Hypothalamus (tissue), 51 donors: ENCODE measurements at places on chromosomes 16 and 17.

DNA sequence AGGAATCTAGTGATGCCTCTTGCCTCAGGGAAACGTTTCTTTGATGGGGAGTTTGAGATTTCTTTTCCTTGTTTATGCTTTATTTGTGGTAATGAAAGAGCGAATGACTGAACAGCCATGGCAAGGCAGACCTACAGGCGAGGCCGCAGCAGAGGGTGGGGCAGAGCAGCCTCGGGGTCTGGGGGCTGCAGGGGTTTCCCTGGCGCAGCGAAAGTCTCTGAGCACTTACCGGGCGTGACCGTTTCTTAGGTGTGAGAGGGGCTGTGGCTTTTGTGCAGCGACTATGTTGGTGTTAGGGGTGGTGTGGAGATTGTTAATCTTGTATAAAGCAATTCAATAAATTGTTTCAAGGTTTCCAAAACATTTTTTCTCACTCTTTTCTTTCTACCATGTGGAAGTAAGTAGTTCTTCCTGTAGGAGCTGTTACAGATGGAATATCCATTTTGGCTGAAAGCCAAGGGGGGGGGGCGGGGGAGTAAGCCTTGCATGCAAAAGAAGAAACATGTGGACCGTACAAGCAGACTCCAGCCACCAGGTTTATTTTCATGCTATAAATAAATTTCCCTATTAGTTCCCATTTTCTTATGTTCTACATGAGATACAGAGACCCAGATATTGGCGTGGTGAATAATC is 34.8 kb downstream of the UBN1 start:
- no peak for DNase-seq

GRCh38 chr17:17647524-17648178 is 33.6 kb upstream of the RAI1 start:
- DNase-seq: no peak

GRCh38 chr16:11699234-11699894 is 31.1 kb downstream of the SNN start:
- no peak for DNase-seq

- DNase-seq: no peak
These were observed 95.6 kb upstream of the CDYL2 start for GRCh38 chr16:80899809-80900592.

DNA sequence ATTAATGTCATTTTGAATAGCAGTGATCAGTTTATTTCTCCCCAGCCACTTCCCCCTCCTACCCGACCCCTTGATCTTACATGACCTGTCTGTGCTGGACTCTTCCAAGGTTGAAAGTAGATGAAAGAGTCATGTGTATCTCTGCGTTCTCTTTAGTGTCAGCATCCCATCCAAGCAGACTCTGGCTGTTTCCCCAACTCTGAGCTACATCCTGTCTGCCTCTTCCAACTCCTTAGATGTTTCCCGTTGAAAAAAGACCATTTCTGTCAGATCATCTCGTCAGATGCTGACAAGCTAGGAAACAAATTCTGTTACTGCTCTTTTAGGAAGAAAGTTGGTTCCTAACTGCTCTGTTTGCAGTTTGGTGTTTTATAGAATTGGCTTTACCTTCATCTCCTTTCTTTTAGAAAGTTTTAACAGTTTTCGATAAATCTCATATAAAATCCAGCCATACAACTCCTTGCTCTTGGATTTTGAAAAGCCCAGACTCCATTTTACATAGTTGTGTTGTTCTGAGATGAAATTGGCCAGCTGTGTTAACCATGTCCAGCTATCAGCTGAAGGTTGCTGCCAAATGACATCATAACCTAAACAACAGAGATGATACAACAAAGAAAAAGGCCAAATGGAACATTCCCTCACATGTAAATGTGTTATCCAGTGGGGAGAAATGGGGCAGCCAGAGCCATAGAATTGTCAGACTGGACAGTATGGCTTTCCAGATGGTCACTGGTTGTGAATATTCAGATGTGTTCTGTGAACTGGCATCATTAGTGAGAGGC is 43.5 kb downstream of the CYB561 start:
- DNase-seq: no peak

- DNase-seq: no peak
These were observed 13.5 kb upstream of the INPP5K start for GRCh38 chr17:1529863-1530262.

DNA sequence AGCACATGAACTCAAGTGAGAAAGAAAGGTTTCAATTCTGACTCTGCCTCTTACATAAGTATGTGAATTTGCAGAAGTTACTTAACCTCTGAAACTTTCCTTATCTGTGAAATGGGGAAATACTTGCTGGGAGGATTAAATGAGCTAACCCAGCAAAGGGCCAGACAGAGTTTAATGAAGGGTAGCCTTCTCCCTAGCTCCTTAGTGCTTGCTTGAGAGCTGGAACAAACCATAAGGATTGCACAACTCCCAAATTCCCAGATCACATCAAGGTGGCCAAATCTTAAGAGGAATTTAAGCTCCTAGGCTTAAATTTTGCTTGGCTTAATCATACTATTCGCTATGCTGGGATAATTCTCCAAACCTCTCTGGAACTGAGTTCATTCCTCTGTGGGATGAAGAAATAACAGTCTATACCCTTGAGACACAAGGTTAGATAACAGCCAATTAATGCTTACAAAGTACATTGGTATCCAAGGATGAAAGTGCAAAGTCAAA is 11.8 kb upstream of the WSB1 start:
- DNase-seq: no peak
